ENCODE measurements at places on chromosomes 11 and 22. TPM values are rescaled to one million over a fixed set of nuclear protein-coding genes. Genes with fewer than 3 reads are reported as not detected.

Gene RELA
- total RNA-seq = 74.7 TPM

Gene TBX10
- total RNA-seq = not detected

Gene TMPRSS6
- not detected for total RNA-seq

Gene APOBEC3B
- total RNA-seq = 28.4 TPM

Gene HOATZ
- total RNA-seq = not detected

Gene MAPK8IP2
- total RNA-seq = 2.9 TPM

Gene C22orf42
- not detected for total RNA-seq

Gene OR2AG1
- total RNA-seq = not detected

Gene KLHDC7B
- not detected for total RNA-seq

Gene GGT5
- total RNA-seq = 2.7 TPM

Gene CRYBB3
- total RNA-seq = not detected

Gene MUC6
- total RNA-seq = not detected

Gene FGF19
- total RNA-seq = 0.09 TPM

Gene GPHA2
- not detected for total RNA-seq

Gene RIMBP3B
- total RNA-seq = 0.24 TPM

Gene SCARF2
- total RNA-seq = 0.97 TPM

Gene CNGA4
- total RNA-seq = 0.07 TPM

Gene VSIG2
- total RNA-seq = not detected

Gene KRTAP5-11
- not detected for total RNA-seq

Gene KRTAP5-10
- not detected for total RNA-seq

Gene LSP1
- 3.2 TPM for total RNA-seq

Gene CST6
- not detected for total RNA-seq

Gene TMEM121B
- 0.19 TPM for total RNA-seq
